Astrocyte of the hippocampus (primary cell): ENCODE measurements at places on chromosomes 5 and 9.

DNA sequence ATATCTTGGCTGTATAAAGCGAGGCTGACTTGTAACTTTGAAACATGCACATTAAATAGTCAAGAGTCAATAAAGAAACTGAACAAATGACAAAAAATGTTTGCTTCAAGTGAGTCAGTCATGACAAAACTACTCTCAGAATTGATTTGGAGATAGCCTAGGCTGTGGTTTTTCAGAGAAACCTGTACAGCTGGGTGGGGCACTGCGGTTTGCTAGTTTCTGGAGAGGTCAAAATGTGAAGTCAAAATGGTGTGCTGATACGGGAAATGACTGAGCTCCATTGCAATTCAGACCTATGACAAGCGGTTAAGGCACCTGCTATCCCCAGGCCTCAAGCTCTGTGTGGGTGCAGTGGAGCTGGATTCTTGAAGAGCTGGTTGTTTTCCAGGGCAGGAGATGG is 10.3 kb upstream of the CD180 start:
- no peak for DNase-seq

- DNase-seq: no peak
Measured at GRCh38 chr9:111450124-111450523, 34.1 kb downstream of the ECPAS start.

- no peak for DNase-seq
Measured at GRCh38 chr9:71797266-71797665, 29.0 kb upstream of the CEMIP2 start.

DNA sequence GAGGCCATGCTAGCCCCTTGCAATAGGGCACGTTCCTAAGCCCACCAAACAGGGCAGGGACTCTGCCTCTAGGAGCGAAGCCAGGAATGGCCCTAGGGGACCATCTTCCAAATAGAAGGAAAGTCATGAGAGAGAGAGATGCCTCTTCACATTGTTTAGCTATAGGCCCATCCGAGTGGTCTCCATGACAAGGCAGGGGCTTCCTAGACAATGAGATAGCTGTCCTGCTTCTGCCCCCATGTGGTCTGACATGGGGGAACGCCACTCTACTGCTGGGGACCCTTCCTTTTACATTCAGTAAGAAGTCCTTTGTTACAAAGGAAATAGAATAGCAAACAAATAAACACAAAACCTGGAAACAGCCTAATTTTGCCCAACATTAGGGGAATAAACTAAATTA is 17.9 kb upstream of the KIF4B start:
- DNase-seq: no peak

DNA sequence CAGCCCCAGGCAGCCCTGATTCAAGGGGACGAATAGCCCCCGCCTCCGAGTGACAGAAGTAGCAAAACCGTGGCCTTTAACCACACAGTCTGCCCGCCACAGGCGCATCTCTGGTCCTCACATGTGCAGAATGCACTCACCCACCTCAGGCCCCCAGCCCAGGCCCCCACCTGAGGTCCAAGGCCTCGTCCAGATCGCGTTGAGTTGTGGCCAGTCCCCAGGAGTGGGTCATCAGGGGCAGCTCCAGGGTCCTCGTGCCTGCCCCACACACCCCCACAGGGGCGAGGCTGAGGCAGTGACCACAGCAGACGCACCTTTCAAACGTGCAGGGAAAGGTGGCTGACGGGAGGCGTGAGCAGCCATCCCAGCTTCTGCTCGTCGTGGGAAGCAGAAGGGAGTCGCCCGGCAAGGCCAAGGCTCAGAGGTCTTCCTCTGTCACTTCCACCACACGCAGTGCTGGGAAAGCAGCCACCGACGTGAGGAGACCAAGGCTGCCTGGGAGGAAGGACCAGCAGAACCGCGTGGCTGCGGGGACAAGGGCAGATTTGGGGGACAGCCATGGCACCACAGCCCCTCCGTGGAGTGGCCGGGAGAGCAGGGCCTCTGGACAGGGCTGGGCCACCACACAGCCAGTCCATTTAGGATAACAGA is 77.8 kb upstream of the OTULINL start:
- DNase-seq: no peak

- no peak for DNase-seq
Measured at GRCh38 chr5:132019337-132019736, 7.9 kb upstream of the ACSL6 start.

DNA sequence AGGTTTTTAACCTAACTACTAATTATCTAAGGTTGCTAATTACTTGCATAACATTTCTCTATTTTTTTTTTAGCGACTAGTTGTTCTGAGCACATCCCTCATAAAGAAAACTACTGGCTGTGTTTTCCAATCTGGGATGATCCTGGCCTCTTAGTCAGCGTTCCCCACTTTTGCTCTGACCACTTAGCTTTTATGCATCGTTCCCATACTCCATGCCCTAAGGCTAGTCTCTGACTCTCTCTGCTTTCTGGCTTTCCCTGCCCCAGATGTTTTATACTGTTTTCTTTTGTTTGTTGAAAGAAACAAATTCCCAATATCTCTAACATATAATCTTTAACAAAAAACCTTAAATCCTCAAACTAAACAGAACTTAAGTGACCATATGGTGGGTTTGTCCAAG is 217.9 kb downstream of the SPATA31D1 start:
- no peak for DNase-seq

- peak; percentile 32 for DNase-seq
Measured at GRCh38 chr9:125843646-125844045, 96.5 kb downstream of the PBX3 start.

GRCh38 chr9:90112788-90113187 is 508.0 kb downstream of the GADD45G start:
- no peak for DNase-seq

- DNase-seq: no peak
Measured at GRCh38 chr5:65305913-65306312, 175.8 kb downstream of the ADAMTS6 start.

DNA sequence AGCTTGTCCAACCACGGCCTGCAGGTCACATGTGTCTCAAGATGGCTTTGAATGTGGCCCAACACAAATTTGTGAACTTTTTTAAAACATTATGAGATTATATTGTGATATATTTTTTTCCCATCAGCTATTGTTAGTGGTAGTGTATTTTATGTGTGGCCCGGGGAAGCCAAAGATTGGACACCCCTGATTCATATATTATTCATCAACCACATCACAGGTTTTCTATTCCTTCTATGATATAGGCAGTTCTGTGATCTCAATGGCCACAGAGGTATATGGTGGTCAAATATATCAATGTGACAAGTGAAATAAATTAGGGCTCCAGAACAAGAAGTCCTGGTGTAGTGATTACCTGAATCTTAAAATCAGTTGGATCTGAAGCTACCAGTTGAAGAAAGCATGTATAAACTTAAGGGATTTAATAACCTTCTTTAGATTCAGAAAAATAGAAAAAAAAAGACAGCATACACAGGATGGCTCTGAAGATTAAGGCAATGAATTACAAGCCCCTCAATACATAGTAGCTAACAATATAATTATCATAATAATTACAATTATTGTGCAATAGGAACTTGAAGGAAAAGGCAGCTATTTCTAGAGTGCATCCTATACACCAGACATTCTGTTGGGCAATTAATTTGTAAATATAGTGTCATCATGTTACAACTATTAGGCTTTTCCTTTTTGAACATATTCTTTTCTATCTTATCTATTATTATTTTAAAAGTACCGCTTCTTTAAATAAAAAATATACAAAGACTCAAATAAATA is 530.4 kb upstream of the PTPRD start:
- DNase-seq: no peak

DNA sequence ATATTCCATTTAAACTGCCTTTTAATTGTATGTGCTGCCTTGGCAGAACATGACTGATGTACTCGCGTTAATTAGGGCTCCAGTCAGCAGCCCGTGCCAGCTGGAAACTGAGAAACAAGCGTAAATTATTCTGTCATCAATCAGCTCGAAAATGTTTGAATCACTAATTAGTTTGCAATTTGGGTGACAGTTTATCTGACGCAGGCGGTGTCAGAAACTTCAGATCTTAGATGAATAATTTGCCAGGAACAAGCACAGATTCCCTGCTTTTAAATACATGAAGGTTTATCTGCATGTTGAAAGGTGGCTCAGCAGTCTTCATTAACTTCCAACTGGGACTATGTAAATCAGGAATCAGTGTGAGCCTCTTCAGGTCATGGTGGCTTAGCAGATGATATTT is 176.0 kb upstream of the TLE4 start:
- DNase-seq: no peak

DNA sequence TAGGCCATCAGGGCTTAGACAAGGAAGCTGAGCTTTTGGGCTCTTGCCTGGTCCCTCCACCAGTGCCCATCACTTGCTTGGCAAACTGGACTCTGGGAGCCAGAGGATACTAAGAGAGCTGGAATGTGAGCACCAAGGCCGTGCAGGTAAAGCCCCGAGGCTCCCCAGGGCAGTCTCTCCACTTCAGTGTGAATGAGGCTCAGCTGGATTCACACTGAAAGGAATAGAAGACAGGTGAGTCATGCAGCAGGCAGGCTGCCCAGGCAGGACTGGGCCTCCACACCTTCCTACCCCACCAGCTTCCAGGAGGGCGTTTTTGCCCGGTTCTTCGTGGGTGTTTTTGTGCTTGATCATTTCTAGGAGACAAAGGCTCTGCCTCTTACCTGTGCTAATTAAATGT is 7.3 kb upstream of the CTSV start:
- peak; percentile 84 for DNase-seq

GRCh38 chr5:119290607-119291006 is 65.2 kb upstream of the TNFAIP8 start:
- no peak for DNase-seq

DNA sequence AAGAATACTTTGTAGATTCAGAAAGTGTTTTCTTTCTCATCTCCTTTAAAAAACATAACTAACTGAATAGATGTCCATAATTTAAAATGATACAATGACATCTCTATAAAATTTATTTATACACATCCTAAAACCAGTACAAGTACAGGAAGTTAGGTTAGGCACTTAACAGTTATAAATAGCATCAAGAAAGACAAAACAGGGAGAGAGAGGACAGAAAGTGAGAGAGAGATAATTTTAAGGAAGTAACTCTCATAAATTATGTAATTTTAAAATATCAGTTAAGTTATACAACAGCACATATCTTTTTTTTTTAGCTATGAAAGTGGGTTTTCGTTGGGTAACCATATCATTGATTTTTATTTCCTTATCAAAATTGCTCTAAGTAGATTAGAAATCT is 1068.6 kb downstream of the TAF11L14 start:
- DNase-seq: no peak

GRCh38 chr9:23431459-23431858 is 394.6 kb downstream of the ELAVL2 start:
- no peak for DNase-seq

DNA sequence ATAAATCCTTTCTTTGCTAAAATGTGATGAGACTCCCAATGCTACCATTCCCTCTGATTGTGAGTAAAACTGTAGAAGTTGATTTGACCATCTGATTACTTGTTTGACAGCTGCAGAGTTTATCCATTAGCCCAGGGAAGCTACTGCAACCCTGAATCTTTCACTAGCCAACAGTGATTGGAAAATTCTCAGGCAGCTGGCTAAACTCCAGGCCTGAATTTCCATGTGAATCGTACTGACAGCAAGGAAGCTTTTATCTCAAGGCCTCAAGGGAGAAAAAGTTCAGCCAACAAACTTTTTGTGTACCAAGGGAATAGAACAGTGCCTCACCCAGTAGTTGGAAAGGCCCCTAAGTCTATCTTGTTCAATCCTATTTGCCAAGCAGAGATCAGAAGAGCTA is 246.7 kb upstream of the TRPM3 start:
- peak; percentile 52 for DNase-seq

GRCh38 chr9:34346873-34347799 is 17.8 kb downstream of the NUDT2 start:
- no peak for DNase-seq

- DNase-seq: no peak
Measured at GRCh38 chr5:9176641-9177040, 369.2 kb downstream of the SEMA5A start.

GRCh38 chr5:137487600-137487999 is 11.5 kb downstream of the SPOCK1 start:
- peak; percentile 93 for DNase-seq

GRCh38 chr5:110977915-110978314 is 93.6 kb upstream of the TSLP start:
- DNase-seq: no peak

DNA sequence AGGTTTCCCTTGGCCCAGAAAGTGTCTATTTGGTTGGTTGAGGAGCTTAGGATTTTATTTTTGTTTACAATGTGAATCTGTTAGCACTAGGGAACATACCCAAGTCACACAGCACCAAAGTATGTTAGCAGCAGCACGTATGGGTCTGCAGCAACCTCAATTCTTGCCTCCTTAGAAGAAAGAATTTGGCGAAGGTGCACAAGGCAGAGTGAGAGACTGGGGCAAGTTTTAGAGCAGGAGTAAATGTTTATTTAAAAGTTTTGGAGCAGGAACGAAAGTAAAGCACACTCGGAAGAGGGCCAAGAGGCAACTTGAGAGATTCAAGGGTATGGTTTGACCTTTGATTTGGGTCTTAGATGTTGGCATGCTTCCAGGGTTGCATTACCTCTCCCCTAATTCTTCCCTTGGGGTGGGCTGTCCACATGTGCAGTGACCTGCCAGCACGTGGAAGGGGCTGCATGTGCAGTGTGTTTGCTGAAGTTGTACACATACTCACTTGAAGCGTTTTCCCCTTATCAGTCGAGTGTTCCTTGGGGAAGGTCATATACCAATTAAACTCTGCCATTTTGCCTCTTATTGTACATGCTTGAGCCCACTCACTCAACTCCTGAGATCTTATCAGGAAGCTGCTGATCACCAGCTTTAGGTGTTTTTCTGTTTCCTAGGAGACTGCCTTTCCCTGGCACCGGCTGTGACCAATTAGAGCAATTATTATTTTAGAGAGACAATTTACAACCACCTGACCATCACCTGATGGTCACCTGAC is 64.9 kb upstream of the SHC3 start:
- no peak for DNase-seq

DNA sequence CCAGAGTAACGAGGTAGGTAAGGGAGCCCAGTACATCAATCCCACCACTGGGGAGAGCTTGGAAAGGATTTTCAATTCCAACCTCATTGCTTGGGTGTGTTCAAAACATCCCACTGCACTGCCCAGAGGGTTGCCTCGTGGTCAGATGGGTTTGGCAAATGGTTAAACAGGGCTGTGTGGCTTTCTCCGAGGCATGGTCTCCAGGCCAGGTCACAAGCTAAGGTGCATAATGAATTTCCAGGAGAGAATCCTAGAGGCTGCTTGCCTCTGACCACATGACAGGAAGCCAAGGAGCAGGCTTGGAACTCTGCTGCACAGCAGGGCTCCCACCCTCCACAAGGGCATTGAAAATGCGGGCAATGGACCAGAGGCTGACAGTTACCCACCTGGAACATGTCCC is 51.6 kb downstream of the DAP start:
- DNase-seq: peak; percentile 28

- DNase-seq: no peak
Measured at GRCh38 chr5:168707716-168708695, 128.8 kb upstream of the PANK3 start.

- no peak for DNase-seq
Measured at GRCh38 chr5:2746561-2747032, 4.9 kb downstream of the IRX2 start.
